ENCODE measurements at places on chromosomes 7 and 10.

DNA sequence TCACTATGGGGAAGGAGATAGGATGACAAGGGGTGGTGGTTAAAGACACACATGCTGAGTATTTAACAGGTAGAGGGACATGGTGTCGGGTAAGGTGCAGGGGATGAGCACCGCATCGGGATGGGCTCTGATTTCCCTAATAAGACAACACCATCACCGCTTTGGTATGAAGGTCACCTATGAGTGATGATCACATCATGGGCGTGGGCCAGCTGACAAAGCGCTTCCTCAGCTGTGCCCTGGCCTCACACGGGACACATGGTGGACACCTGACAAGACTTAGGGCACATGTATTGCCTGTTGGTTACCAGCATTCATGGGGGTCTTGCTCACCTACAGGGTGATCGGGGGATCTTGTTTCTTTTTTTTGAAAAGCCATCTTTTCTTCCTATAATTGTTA is 12.8 kb downstream of the C7orf57 start:
- DNase-seq, result no peak

GRCh38 chr10:24240041-24240751 is 31.3 kb downstream of the KIAA1217 start:
- DNase-seq, result no peak

GRCh38 chr10:30784524-30784896 is 155.0 kb upstream of the LYZL2 start:
- peak; percentile 15 for DNase-seq

DNA sequence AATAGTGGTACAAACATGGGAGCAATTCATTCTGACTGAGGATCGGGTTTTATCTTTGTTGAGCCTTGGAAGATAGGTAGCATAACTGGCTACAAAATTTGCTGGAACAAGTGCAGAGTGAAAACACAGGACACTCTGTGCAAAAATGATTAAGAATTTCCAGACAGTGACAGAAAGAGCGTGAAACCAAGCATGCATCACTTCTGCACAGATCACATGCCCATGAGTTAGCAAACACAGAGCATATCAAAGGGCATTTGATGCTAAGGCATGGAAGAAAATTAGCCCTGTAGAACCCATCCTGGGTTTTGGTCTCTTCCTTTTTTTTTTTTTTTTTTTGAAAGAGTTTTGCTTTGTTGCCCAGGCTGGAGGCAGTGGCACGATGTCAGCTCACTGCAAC is 28.3 kb downstream of the TECTB start:
- no peak for DNase-seq

GRCh38 chr10:12308057-12308456 is 41.3 kb upstream of the CAMK1D start:
- DNase-seq, result no peak

- DNase-seq, result no peak
Observed at GRCh38 chr7:76133839-76134238, 67.9 kb upstream of the SRRM3 start.

DNA sequence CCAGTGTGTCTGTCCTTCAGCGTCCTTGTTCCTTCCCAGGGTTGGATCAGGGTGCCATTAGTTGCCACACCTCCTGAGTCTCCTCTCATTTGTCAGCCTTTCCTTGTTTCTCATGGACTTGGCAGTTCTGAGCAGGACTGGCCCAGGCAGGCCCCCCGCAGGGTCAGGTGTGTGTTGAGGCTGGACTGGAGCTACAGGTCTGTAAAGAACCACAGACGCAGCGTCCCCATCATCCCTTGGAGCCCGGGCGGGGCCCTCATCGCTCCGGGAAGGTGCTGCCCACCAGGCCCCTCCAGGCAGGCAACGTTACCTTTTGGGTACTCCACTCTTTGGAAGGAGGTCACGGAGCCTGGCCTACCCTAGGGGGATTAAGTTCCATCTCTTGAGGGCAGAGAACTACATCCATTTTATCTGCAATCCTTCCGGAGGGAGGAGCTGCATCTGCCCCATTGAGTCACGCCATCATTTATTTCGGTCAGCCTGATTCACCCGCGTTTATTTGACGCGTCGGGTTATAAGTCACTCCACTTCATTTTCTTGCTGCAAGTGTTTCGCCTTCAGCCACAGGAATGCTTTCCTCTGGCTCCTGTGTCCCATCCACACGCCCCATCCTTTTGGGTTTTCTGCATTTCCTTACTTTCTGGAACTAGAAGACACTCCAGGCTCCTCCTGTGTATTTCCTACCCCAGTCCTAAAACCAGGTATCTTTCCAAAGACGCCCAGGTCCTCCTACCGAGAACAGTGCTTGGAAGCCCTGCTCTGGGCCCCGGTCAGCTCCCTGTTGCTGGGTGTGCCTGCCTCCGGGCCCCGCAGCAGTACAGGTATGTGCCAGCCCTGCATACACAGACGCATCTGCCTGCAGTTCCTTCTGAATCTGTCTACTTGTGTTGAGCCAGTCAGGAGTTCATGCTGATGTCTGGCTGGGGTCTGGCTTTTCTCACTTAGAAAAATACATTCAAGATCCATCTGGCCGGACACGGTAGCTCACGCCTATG is 141.9 kb downstream of the MAD1L1 start:
- no peak for DNase-seq

All from NCI-H2081 (cell line).